ENCODE measurements at places on chromosomes 7 and 10. TPM values are rescaled to one million over a fixed set of nuclear protein-coding genes. Genes with fewer than 3 reads are reported as not detected.

GRCh38 chr10:52099026-52099600 is 215.0 kb upstream of the DKK1 start:
- no peaks in the 10 kb centered on the region for H3K27me3 ChIP-seq
- no peak for DNase-seq
- no peak overlapping the region for H3K27ac ChIP-seq
- no peak overlapping the region for H3K4me3 ChIP-seq

The HSPA12A gene
- total RNA-seq, result 8.8 TPM

The EPHA1 gene
- 9.0 TPM for total RNA-seq

- no peak for DNase-seq
- no peaks in the 10 kb centered on the region for H3K36me3 ChIP-seq
- H3K27me3 ChIP-seq, result no peaks in the 10 kb centered on the region
- H3K27ac ChIP-seq, result no peak overlapping the region
- no peaks in the 10 kb centered on the region for H3K4me1 ChIP-seq
These were observed 32.1 kb downstream of the PRKG1 start for GRCh38 chr10:51106311-51106945.

The EN2 gene
- total RNA-seq, result not detected

The MRPL43 gene
- total RNA-seq, result 59.7 TPM

GRCh38 chr7:135501402-135501801 is 8.5 kb downstream of the CNOT4 start:
- no peak overlapping the region for H3K27ac ChIP-seq
- H3K27me3 ChIP-seq, result no peaks in the 10 kb centered on the region
- H3K4me1 ChIP-seq, result peaks cover 46% of the 10 kb centered on the region
- DNase-seq, result no peak
- no peak overlapping the region for H3K4me3 ChIP-seq

The UTF1 gene
- total RNA-seq, result not detected

The PHKG1 gene
- 1.1 TPM for total RNA-seq

DNA sequence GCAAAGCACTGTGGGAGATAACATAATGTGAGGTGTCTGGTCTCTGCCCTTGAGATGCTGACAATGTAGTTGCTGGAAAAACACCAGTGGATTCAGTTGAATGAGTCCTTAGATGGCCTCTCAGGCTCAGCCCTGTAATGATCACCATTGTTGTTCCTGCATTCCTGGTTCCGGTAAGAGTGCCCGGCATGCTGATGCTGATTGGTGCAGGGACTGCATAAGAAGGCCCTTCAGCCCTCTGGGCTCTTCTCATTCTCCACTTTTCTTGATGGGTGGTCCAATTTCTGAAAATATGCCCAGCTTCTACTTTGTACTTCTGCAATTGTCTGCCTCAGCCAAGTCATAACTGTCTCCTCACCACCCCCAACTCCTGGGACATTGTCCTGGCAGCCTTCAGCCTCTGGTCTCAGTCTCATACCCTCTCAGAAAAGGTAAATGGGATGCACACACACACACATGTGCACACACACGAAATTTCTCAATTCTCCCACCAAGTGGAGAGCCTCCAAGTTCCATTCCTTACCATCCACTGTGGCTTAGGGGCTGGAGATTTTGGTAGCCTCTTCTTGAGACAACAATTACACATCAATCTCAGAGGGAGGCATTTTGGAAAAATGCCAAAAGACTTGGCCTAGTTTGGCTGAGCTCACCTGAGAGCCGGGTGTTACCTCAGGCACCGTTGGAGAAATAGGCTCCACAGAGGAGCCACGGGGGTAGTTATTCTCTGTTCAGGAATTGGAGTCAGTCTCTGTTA is 314.9 kb downstream of the RPS24 start:
- H3K4me3 ChIP-seq, result no peak overlapping the region
- no peak for DNase-seq
- no peaks in the 10 kb centered on the region for H3K27me3 ChIP-seq
- H3K36me3 ChIP-seq, result no peaks in the 10 kb centered on the region

- no peaks in the 10 kb centered on the region for H3K36me3 ChIP-seq
- no peak overlapping the region for H3K27ac ChIP-seq
- no peaks in the 10 kb centered on the region for H3K27me3 ChIP-seq
These were observed 282.1 kb downstream of the ARHGAP12 start for GRCh38 chr10:31646519-31646918.

- H3K4me3 ChIP-seq, result peak overlapping the region; percentile 83
- peaks cover 27% of the 10 kb centered on the region for H3K4me1 ChIP-seq
- no peaks in the 10 kb centered on the region for H3K36me3 ChIP-seq
- peak overlapping the region; percentile 8 for H3K27ac ChIP-seq
- DNase-seq, result no peak
These were observed 4.4 kb downstream of the CDK6 start for GRCh38 chr7:92831716-92832533.

DNA sequence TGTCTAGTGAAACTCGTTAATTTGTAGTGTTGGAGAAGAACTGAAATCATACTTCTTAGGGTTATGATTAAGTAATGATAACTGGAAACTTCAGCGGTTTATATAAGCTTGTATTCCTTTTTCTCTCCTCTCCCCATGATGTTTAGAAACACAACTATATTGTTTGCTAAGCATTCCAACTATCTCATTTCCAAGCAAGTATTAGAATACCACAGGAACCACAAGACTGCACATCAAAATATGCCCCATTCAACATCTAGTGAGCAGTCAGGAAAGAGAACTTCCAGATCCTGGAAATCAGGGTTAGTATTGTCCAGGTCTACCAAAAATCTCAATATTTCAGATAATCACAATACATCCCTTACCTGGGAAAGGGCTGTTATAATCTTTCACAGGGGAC is 187.6 kb downstream of the CFTR start:
- no peak overlapping the region for H3K4me3 ChIP-seq
- H3K36me3 ChIP-seq, result no peaks in the 10 kb centered on the region
- no peaks in the 10 kb centered on the region for H3K27me3 ChIP-seq
- no peaks in the 10 kb centered on the region for H3K4me1 ChIP-seq

GRCh38 chr7:11539853-11540252 is 292.1 kb downstream of the THSD7A start:
- no peaks in the 10 kb centered on the region for H3K27me3 ChIP-seq
- no peak overlapping the region for H3K27ac ChIP-seq
- H3K4me3 ChIP-seq, result no peak overlapping the region

GRCh38 chr10:132146271-132146671 is 40.5 kb upstream of the DPYSL4 start:
- H3K27me3 ChIP-seq, result peaks cover 20% of the 10 kb centered on the region
- no peak overlapping the region for H3K27ac ChIP-seq
- peak; percentile 41 for DNase-seq
- H3K36me3 ChIP-seq, result no peaks in the 10 kb centered on the region

GRCh38 chr10:17375936-17376584 is 78.3 kb downstream of the ST8SIA6 start:
- no peaks in the 10 kb centered on the region for H3K4me1 ChIP-seq
- H3K4me3 ChIP-seq, result no peak overlapping the region
- no peak overlapping the region for H3K27ac ChIP-seq
- no peak for DNase-seq
- H3K27me3 ChIP-seq, result no peaks in the 10 kb centered on the region
- H3K36me3 ChIP-seq, result no peaks in the 10 kb centered on the region

The COL26A1 gene
- total RNA-seq, result 0.24 TPM

Data from lower lobe of right lung (tissue), 2 donors.